NCI-H1417 (cell line): ENCODE measurements at places on chromosomes 16 and 17.

GRCh38 chr16:75250809-75251279 is 580 bp downstream of the BCAR1 start:
- DNase-seq: peak; percentile 80

GRCh38 chr17:72421128-72422092 is 300.6 kb downstream of the SOX9 start:
- DNase-seq: peak; percentile 66

DNA sequence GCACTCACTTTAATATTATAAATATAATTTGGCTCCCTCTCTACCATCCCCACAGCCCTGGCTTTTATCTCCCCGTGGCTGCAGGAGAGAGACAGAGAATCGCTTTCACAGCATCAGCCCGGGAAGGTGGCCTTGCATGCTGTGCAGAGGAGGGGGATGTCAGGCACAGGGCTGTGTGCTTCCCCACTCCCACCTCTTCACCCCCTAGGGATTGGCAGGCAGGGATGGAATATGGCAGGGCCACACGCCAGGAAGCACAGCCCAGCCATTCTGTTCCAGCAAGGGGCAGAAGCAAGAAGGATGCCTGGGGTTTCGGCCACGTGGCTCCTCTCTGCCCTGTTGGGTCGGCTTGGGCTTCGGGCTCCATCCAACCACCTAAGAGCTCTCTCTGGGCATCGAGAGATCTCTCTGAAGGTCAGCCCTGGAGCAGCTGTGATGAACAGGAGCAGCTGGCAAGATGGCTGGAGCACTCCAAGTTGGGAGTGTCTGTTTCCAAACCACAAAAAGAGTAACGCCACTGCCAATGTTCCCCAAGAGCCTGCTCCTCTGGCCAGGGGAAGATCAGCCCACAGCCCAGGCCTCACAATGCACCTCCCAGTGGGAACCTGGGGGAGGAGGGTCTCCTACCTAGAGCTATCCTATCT is 223.2 kb downstream of the C16orf78 start:
- DNase-seq: no peak

DNA sequence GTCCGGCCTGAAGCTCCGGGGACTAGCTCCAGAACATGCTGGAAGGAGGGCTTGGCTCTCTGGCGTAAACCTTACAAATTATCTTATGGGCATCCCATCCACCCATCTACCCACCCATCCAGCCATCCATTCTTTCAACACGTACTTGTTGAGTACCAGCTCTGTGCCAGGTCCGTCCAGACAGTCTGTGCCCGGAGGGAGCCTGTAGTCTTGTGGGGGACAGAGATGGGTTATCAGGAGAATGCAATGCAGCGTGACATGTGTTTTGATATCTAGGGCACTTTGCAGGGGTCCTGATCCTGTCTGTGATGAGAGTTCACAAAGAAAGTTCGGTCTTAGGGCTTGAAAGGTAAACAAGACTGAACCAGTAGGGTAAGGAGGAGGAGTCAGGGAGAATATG is 4.1 kb upstream of the SLC13A2 start:
- DNase-seq: no peak

GRCh38 chr17:74374858-74375257 is 7.6 kb downstream of the GPR142 start:
- DNase-seq: no peak

DNA sequence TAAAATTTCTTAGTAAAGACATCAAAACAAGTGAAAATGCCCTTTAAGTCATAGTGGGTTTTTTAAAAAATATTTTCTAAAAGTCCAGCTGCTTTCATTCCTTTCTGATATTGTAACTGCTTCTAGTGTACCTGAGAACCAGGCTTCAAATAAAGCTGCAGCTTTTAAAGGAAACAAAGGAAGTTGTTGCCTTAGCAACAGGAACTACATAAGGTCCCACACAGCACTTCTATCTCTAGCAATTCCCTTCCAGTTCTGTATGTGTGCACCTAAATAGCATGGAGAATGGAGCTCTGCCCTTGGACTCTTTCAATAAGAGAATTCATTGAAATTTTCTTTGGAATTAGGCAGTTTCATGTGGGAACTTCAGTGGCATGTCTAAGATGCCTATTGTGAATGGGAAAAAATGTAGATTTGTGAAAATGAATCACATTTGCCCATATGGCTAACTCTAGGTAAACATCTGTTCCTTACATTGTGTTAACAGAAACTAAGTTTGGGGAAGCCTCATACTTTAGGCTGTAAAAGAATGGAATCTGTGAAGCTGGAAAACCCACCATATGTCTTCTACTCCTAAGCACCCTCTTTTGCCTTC is 206.4 kb downstream of the KIF2B start:
- no peak for DNase-seq

DNA sequence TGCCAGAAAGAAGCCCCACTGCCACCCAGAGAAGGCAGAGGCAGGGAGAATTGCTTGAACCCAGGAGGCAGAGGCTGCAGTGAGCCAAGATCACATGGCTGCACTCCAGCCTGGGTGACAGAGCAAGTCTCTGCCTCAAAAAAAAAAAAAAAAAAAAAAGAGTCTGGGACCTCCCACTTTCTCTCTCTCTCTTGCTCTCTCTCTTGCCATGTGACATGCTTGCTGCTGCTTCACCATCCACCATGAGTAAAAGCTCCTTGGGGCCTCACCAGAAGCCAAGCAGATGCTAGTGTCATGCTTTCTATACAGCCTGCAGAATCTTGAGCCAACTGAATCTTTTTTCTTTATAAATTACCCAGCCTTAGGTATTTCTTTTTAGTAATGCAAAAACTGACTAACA is 21.5 kb upstream of the SRSF1 start:
- DNase-seq: no peak

DNA sequence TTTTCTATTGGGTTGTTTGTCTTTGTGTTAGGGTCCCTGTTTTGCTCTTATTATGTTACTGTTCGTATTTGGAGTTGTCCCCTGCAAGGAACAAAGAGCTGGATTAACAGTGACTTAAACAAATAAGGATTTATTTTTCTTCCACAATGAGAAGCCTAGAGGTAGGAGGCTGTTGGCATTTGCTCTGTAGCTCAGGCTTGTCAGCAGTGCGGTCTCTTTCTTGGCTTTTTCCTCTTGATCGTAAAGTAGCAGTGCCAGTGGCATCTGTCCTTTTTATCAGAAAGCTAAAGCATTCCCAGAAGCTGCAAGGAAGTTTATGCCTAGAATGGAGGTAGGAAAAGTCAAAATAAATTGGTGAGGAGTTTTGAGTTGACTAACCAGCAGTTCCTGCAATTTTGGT is 154.1 kb downstream of the HS3ST4 start:
- DNase-seq: no peak

- DNase-seq: no peak
These were observed 1.3 kb upstream of the GSG1L start for GRCh38 chr16:28064706-28065249.

- DNase-seq: no peak
These were observed 15.3 kb downstream of the NPLOC4 start for GRCh38 chr17:81621494-81622130.

GRCh38 chr16:68257251-68257905 is 6.9 kb upstream of the SLC7A6 start:
- DNase-seq: peak; percentile 65

GRCh38 chr16:57123216-57123973 is 31.0 kb downstream of the CPNE2 start:
- no peak for DNase-seq

- no peak for DNase-seq
These were observed 9.0 kb upstream of the CXCL16 start for GRCh38 chr17:4748686-4749085.

DNA sequence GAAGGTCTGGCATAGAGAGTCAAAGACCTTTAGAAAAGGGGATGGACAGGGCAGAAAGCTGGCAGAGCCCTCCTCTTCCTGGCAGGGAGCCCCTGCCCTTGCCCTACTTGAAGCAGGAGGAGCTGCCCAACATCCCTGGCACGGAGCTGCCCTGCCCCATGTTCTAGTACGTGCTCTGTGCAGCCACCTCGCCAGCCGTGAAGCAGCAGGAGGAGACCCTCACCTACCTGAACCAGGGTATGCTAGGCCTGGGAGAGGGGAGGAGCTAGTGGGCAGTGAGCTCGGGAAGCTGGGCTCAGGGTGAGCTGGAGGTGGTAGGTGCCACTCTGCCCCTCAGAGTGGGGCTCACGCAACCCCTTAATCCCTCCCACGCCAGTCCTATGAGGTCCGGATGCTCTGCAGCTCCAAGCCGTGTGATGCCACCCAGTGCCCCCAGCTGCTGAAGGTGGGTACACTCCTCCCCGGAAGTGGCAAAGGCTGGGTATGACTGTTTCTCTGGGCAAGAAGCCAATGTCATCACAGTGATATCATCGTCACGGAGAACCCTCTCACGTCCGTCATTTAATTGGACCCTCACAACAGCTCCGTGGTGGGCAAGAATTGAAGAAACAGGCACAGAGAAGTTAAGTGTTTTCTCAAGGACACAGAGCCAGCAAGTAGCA is 12.7 kb upstream of the STAC2 start:
- no peak for DNase-seq

DNA sequence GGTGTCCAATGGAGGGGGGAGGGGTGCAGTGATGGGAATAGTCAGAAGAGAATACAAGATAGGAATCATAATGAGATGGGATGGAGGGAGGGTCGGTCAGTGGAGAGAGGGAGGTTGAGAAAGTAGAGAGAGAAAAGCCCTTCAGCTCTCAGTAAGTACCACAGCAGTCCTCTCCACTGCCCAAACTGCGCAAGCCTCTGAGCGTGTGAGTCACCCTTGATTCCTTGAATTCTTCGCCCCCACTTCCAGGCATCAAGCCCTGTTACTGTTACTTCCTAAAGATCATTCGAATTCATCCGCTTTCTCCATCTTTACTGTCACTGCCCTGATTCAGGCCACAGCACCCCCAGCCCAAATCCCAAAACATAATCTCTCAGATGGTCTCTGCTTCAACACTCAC is 2.5 kb downstream of the GUCY2D start:
- no peak for DNase-seq
